ENCODE measurements at places on chromosomes 7 and 10.

DNA sequence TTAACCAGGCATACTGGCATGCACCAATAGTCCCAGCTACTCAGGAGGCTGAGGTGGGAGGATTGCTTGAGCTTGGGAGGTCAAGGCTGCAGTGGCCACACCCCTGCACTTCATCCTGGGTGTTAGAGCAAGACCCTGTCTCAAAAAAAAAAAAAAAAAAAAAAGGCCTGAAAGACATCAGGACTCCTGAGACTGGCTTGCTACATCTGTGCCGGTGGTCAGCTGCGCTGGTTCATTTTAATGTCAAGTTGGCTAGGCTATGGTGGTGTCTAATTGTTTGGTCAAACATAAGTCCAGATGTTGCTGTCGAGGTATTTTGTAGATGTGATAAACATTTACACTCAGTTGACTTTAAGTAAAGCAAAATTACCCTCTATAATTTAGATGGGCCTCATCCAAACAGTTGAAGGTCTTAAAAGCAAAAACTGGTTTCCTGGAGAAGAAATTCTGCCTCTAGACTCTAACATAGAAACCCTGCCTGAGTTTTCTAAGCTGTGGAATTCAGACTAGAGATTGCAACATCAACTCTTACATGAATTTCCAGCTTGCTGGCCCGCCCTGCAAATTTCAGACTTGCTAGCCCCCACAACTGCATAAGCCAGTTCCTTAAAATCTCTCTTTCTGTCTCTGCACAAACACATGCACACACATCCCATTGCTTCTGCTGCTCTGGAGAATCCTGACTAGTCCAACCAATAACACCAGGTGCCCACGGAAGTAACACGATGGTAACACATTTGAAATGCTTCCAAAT, 18.2 kb downstream of the MYOF start:
- no peak for DNase-seq

DNA sequence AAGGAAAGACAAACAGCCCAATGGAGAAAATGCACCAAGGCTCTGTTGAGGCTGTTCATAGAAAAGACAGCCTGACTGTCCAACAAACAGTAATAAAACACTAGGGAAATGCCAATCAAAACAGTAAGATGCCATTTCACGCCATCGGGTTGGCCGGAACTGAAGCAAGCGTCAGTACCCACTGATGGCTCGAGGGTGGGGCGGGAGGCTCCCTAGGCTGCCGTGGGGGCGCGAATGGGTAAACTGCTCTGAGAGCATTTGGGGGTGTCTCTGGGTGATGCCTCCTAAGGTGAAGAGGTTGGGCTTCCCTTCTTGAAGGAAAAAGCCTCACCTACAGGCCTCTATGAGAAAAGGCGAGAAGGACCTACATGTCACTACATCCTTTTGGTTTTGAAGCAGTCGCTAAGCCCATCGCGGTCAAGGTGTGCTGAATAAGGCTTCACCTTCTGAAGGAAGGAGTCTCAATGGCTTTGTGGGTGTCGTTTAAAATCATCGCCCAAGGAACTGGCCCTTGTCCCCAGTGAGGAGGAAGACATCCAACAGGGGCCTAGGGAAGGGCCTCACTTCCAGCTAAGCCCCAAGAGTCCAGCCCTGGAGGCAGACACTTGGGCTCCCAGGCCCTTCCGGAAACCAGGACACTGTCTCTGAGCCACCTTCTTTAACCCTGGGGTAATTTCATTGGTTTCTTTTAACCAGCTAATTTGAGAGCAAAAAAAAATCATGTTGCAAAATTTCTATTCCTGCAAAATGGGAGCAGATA, 98.5 kb upstream of the PPP2R2D start:
- no peak for DNase-seq

- DNase-seq: no peak
These were observed 12.6 kb downstream of the SYPL1 start for GRCh38 chr7:106099539-106099938.

DNA sequence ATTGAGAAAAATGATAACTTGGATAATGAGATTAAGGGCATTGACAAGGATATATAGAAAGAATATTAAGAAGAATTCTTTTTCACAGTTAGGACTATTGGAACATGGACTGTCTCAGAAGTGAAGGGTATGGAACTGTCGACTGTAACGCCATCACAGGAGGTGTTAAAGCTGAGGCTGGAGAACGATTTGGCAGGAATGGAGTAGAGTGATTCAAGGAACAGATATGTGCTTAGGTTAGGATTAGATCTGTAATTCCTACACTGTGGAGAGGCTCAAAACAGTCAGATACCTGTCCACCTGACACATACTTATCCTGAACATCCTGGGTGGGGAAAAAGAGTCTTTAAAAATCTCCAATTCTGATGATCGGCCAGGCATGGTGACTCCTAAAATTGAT, 30.9 kb downstream of the RHOBTB1 start:
- DNase-seq: no peak

DNA sequence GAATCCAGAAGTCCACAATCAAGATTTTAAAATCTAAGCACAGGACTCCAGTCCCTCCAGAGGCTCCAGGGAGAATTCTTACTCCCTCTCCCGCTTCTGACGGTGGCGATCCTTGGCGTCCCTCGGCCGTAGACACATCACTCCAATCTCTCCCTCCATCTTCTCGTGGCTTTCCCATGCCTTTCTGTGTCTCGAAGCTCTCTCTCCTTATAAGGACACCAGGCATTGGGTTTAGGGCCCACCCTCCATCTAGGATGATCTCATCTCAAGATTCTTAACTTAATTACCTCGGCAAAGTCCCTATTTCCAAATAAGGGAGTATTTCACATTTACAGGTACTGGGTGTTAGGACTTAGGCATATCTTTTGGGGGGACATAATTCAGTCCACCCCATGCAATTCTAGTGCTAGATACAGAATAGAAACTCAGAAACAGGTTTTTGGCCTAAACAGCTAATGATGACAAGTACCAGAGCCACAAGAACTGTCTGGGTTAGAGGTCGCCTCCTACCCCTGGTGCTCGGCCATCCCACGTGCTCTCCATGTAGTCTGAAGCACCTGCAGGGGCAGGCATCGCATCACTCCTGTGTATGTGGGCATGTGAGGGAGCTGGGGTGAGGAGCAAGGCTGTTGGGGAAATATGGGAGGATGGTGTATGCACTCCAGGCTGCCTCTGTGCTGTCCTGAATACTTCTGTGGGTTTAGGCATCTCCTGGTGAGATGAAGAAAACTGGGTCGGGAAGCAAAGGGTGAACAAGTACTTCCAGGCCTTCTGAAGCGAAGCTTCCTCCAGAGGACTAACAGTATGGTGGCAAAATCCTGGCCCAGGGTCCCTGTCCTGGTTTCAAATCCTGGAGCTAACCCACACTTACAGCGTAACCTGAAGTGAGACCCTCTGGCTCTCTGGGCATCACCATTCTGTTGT, 298.3 kb upstream of the ZMIZ1 start:
- DNase-seq: no peak

GRCh38 chr10:115903207-115903606, 369.8 kb downstream of the GFRA1 start:
- DNase-seq: no peak

- DNase-seq: no peak
These were observed 50.9 kb downstream of the EBF3 start for GRCh38 chr10:129912986-129913695.

DNA sequence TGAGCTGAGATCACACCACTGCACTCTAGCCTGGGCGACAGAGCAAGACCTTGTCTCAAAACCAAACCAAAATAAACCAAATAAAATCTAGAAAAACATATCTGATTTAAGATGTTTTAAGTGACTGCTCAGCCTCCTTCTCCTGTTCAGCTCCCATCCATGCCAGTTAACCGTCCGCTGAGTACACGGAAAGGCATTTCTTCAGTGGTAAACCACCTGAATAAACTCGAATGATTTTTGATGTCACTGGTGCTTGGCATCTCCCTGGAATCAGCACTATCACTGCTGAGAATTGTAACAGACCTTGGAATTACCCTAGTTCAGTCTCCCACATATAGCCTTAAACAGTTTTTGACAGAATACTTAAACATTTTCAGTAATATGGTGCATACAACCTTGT, 24.1 kb upstream of the NRCAM start:
- DNase-seq: no peak

DNA sequence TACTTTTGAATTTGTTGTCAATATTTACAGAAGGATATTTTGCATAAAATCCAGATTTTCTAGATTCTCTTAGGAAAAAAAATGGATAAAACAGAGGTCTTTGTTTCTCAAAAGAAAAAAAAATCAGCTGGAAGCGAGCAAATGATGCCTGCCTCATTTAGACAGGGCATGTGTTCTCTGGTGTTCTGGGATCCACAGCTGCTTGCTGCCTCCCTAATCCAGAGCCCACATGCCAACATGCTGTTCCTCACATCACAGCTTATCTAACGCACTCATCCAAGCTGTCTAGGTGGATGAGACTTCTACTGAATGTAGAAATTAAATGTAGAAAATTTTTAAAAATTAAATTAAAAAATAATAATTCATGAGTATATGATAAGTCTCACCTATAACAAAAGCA, 630.1 kb downstream of the SORCS1 start:
- DNase-seq: no peak

GRCh38 chr7:25256333-25256819, 28.1 kb upstream of the NPVF start:
- DNase-seq: no peak

DNA sequence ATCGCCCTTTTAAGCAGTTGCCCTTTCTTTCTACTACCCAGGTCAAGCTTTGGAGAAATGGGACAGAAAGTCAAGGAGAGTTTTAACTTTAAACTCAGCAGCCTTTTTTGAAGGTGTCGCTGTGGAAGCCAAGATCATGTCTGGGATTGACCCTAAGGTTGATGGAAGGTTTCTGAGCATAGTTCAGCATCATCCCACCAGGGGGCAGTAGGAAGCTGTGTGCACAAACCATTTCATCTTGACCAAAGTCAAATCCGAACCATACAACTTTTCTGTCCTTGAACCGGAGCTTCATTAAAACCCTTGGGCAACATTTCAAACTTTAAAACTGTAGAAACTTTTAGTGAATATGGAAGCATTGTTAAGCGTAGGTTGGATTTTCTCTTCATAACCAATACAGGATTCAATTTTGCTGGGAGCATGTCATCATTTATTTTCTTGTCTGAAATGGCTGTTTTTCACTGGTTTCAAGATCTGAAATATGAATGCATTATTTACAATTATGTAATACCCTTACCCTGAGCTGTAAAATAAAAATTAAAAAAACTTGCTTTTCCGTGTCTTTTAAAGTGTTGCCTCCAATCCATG, 214.4 kb upstream of the KIAA1217 start:
- no peak for DNase-seq

GRCh38 chr7:231030-231857, 38.9 kb downstream of the FAM20C start:
- DNase-seq: no peak

DNA sequence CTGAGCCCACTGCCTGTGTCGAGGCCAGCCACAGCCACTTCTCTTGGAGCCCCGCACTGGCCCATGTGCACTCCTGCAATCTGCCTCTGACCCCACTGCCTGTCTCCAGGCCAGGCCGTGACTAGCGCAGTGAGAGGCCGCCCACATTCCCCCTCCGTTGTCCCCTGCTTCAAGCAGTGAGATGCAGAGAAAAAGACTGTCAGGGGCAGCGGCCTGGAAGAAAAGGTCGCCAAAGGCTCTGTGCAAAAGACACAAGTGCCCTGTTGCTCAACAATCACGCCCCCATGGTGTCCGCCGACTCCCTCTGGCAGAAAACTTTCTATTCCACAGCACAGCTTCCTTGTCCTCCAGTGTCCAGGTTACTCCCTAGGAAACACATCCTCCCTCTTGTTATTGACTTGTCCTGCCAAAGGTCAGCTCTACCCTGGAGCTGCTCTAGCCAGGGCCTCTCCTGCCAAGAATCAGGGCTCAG, 9.9 kb downstream of the FAM131B start:
- no peak for DNase-seq

- DNase-seq: no peak
These were observed 12.6 kb upstream of the SH2B2 start for GRCh38 chr7:102273749-102274712.

GRCh38 chr10:121614613-121615434, 16.6 kb upstream of the FGFR2 start:
- DNase-seq: no peak

GRCh38 chr10:91652364-91652763, 19.5 kb upstream of the PPP1R3C start:
- DNase-seq: no peak

DNA sequence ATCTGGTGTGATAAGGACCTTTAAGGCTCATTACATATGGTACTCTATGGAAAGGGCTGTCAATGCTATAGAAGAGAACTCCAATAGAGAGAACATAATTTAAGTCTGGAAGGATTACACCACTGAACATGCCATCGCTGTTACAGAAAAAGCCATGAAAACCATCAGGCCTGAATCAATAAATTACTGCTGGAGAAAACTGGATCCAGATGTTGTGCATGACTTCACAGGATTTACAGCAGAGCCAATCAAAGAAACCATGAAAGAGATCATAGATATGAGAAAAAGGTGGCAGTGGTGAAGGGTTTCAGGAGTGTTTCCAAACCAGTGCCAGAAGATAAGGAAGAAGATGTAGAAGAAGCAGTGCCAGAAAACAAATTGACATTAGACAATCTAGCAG, 18.9 kb upstream of the GPR22 start:
- DNase-seq: no peak

- DNase-seq: no peak
These were observed 10.3 kb downstream of the WNT16 start for GRCh38 chr7:121339082-121339481.

DNA sequence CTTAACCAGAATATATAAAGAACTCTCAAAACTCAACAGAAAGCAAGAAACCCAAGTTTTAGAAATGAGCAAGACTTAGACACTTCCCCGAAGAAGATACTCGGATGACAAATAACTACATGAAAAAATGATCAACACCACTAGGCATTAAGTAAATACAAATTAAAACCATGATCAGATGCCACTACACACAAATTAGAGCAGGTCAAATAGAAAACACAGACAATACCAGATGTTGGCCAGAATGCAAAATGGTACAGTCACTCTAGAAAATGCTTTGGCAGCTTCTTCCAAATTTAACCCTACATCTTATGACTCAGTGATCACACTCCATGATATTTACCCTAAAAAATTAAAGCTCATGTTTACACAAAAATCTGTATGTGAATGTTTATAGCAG, 18.4 kb downstream of the TMEM176A start:
- no peak for DNase-seq

DNA sequence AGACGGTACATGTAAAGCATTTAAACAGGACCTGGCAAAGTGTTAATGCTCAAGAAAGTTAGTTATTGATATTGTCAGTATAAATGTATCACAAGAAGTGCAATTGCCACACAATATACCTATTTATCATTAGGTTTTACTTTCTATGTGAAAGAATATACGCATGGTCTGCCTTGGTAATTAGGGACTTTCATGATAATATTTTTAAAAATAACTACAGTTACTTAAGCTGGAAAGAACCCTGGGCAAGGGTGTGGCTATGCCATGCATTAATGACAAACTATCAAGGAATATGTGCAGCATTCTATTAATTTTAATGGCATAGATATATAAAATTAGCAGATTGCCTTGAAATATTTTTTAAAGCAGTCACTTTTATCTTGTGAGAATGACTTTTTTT, 191.2 kb downstream of the CSTF2T start:
- no peak for DNase-seq
